ENCODE measurements at places on chromosomes 7 and 10. TPM values are rescaled to one million over a fixed set of nuclear protein-coding genes. Genes with fewer than 3 reads are reported as not detected.

The ITGB1 gene
- total RNA-seq: 66.4 TPM

The ANKRD7 gene
- 1.7 TPM for total RNA-seq

The ADIRF gene
- total RNA-seq: 0.98 TPM

The TMEM184A gene
- total RNA-seq: not detected

The EPO gene
- not detected for total RNA-seq

The C7orf57 gene
- total RNA-seq: 1.2 TPM

The AKR1B15 gene
- total RNA-seq: not detected

The HTR5A gene
- total RNA-seq: 1.2 TPM

The OR2A1 gene
- total RNA-seq: under 0.01 TPM

The XRCC2 gene
- 2.2 TPM for total RNA-seq

The PDE1C gene
- 21.1 TPM for total RNA-seq

The OSBPL3 gene
- total RNA-seq: 3.9 TPM

The FANK1 gene
- 1.5 TPM for total RNA-seq

The SPDYE6 gene
- not detected for total RNA-seq

Data from temporal lobe (tissue), 4 donors.